Activated effector memory CD4-positive, alpha-beta T cell treated with Interleukin-2 at 50 U/mL for 16 hours (primary cell): ENCODE measurements at places on chromosomes 5 and 9.
A peak's percentile ranks its signal among the peaks of the same experiment; 100 is the strongest.

- DNase-seq = no peak
These were observed 677.9 kb upstream of the DMAC1 start for GRCh38 chr9:8477450-8477849.

GRCh38 chr5:60243713-60244112 is 350.2 kb upstream of the PDE4D start:
- DNase-seq = no peak

DNA sequence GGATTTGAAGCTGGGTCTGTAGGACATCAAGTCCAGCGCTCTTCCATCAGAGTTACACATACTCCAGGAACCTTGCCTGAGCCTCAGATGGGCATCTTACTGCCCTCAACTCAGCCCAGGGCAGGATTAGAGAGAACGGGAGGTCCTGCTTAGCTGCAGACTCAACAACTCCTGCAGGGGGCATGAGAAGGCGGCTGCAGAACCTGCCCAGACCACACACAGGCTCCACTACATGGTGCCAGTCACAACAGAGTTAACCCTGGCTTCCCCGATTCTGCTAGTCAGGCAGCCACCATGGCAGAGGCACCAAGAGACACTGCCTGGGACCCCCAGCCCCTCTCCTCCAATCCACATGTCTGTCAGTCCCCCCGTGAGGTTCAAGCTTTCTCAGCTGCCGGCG is 23.9 kb upstream of the CPLX2 start:
- no peak for DNase-seq

- no peak for DNase-seq
These were observed 12.8 kb upstream of the GPX3 start for GRCh38 chr5:151007430-151008209.

GRCh38 chr5:14414007-14414406 is 167.6 kb upstream of the OTULINL start:
- peak; percentile 12 for DNase-seq

GRCh38 chr5:172568308-172568910 is 72.7 kb upstream of the NEURL1B start:
- DNase-seq = no peak

DNA sequence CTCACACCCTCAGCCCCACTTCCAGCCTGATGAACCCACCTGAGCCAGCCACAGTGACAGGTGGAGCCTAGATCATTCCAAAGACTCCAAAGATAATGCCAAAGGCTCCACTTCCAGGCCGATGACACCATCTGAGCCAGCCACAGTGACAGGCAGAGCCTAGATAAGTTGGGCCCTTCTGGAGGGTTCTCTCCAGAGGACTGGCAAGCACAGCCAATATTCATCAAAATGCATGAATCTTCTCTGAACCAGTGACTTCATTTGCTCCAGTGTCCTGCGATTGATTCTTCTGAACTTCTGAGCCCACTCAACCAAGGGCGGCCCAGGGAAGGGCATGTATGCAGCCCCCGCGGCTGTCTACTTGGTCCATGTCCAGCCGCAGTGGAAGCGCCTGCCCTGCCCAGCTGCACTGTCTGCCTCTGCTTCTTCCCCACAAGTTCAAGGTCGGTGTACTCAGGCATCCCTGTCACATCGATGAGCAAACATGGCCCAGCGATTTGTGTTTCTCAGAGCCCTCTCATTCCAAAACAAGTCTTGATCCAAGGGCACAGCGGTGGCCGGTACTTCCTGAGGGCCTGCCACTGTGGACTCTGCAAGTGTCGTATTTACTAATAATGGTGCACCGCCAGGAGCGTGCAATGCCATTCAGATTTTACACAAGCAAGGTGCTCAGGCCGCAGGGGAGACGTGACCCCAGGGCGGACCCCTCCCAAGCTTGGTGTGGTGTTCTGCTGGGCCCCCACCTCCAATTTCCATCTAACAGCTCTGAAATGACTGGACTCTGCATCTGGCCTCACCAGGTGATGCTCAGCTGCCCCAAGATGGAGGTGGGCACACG is 107.0 kb downstream of the VAV2 start:
- no peak for DNase-seq

DNA sequence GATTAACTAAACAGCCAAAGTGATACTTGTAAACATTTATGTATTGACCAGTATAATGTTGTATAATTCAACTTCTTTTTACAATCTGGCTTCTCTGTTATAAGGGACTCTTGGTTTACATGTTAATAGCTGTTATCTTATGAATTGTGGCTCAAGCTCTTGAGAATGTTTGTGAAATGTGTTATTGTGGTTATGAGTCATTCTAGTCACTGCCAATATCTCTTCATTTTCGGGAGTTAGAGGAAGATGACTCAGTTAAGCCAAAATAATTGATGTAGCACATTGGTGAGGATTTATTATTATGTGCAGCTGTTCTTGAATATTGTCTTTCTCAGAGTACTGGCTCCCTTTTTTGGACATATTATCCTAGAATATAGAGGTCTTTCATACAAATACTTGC is 655.2 kb upstream of the RIOK2 start:
- DNase-seq = no peak

DNA sequence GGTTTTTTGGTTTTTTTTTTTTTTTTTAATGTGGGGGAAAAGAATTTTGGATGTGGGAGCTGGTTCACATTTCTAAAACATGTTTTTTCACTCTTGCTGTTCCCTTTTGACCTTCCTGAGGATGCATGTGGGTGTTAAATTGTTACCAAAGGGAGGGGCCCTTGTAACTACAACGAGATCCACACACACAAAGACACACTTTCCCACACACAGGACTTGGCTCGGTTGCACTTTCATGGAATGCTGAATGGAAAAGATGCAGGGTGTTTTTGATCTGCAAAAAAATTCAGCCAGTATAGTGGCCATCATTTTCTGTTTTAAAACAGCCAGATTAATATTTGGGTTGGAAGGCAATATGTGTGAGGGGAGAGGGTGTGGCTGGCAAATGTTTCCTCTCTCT is 576.9 kb downstream of the EBF1 start:
- no peak for DNase-seq

DNA sequence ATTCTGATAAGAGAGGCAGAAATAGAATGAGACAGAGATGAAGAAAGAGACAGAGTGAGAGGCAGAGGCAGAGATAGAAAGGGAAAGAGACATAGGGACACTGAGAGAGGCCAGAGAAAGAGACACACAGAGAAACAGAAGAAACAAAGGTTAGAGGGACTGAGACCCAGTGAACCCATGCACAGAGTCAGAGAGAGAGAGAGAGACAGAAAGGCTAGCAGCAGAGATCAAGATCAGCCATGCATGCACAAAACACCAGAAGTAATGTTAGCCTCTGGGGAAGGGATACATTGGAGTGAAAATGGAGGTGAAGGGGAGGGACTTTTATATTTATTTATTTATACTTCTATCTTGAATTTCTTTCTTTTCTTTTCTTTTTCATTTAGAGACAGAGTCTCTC is 14.1 kb upstream of the SPARC start:
- no peak for DNase-seq

DNA sequence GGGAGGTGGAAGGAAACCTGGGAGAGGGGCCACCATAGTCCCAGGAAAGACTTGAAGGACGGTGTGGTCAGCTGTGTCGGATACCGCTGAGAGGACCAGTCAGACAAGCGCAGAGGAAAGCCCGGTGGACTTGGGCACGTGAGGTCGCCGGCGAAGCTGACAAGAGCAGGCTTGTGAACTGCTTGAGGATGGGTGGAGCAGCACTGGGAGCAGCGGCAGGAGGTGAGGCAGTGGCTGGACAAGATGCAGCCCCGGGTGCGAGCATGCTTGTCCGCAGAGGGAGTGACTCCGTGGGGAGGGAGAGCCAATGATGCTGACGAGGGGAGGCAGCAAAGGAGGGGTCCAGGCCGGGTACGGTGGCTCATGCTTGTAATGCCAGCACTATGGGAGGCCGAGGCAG is 18.3 kb upstream of the CD74 start:
- DNase-seq = no peak

- no peak for DNase-seq
These were observed 223.4 kb downstream of the ICE1 start for GRCh38 chr5:5645891-5646290.

- DNase-seq = no peak
These were observed 57.3 kb downstream of the FGF18 start for GRCh38 chr5:171476701-171477100.

DNA sequence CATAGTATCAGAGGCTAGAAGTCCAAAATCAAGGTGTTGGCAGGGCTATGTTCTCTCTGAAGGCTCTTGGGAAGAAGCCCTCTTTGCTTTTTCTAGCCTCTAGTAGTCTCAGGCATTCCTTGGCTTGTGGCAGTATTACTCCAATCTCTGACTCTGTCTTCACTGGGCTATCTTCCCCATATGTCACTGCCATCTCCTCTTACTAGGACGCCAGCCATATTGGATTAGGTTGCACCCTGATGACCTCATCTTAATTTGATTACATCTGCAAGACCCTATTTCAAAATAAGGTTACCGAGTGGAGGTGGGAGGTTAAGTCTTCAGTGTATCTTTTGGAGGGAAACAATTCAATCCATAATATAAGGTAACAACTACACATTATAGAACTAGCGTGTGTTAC is 21.3 kb upstream of the EBF1 start:
- no peak for DNase-seq

DNA sequence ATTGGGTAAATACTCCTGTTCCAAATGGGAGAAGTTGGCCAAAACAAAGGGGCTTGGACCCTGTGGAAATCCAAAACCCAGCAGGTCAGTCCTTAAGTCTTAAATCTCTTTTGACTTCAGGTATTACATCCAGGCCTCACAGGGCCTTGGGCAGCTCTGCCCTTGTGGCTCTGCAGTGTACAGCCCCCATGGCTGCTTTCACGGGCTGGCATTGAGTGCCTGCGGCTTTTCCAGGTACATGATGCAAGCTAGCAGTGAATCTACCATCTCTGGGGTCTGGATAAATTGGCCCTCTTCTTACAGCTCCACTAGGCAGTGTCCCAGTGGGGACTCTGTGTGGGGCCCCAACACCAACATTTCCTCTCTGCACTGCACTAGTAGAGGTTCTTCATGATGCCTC is 308.5 kb upstream of the ARRDC3 start:
- no peak for DNase-seq

DNA sequence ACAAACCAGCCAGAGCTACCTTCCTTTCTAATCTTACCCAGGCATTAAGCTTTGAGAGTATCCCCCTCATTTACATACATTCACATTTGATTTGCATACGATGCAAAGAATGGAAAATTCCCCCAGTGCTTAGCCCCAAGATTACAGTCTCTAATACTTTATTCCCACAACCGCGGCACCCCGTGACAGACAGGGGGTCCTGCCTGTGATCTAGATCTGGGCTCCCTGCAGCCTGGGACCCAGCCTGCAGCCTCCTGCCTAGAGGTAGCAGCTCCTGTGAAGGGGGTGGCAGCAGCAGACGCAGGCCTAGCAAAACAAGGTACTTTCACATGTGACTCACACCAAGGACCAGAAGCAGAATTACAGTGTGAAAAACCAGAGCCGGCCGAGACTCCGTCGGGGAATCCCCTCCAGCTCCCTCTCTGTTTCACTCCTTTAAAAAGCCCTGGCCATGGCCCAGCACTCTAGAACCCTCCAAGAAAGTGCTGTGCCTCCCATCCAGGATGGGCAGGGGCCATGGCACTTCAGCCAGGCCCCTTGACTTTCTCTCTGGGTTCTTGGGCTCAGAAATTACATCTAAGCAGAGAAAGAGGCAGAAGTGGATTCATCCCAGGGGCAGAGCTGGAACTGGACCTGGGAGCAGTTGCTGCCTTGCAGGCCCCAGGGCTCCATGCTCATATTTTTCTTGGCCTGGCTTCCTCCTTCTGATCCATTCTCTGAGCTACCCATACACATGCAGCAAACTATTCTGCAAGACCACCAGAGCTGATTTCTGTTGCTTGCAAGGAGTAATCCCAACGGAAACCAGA is 14.0 kb upstream of the TCF7 start:
- peak; percentile 72 for DNase-seq

GRCh38 chr9:120544441-120544840 is 35.5 kb downstream of the CDK5RAP2 start:
- DNase-seq = no peak

DNA sequence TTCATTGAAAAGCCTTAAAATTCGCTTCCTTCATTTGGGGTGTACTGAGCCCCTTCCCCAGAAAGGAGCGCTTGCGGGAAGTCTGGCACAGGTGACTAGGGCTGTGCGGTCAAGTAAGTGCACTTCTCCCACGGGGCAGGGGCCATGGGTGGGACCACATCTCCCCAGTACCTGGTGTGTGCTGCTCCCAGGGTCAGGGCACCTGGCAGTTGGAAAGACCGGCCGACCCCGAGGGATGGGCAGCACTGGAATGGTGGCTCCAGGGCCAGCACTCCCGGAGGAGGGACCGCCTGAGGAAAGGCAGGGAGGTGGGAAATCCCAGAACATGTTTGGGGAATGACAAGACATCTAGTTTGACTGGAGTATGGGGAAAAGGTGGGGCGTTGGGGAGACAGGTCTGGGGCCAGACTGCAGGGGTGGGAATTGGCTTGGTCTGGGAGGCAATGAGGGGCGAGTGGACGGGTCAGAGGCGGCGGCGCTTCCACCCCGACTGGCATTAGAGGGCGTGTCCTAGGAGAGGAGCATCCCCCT is 727 bp upstream of the GLIPR2 start:
- DNase-seq = no peak

- no peak for DNase-seq
These were observed 357.0 kb downstream of the GADD45G start for GRCh38 chr9:89961616-89962341.

DNA sequence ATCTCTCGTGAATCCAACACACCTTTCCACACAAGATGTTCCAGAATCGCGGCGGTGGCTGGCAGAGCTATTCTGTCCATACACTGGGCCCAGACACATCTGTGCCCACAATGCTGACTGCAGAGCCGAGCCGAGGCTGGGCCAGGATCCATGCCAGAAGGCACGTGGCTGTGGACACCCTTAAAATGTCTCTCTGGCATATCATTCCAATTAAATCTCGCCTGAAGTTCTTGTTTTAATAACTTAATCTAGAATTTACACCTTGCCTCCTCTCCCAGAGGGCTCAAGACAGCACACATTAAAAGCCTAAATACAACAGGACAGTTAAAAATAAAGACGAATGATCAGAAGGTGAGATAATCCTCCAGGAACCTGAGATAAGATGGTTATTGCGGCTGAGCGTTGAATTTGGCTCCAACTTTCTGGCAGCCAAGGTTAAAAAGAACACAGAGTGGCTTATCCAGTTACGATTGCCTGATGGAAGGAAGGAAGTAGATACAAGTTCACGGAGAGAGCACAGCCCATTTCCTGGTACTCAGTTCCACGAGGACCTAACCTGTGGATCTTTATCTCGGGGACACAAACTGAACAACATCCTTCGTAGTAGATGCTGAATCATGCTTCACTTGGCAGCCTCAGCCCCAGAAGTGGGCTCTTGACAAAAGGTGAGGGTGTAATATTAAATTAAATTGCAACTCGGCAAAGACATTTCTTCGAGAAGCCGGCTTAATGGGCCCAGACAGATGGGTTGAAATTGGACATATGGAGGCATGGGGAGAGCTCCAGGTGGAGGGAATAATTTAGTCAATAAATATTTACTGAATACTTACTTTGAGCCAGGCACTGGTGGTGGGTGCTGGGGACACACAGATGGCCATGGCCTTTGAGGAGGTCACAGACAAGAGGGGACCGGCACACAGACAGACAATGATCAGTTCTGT is 86.0 kb upstream of the TBC1D2 start:
- DNase-seq = no peak

DNA sequence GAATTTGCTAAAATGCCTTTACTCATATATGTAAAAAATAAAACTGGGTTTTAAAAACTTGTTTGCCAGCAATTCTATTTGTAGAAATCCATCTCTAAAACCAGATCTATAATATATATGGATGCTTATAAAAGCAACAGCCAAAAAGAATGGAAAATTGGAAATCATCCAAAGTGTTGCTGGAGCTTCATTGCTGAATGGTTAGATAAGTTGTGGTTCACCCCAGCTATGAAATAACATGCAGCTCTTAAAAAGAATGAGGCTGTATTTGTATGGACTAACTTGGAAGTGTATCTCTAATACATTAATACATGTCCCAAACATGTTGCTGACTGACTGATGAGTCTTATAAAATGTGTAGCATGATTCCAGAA is 76.2 kb downstream of the STK10 start:
- no peak for DNase-seq
